ENCODE measurements at places on chromosomes 6 and 20.
A peak's percentile ranks its signal among the peaks of the same experiment; 100 is the strongest.

- peak; percentile 1 for DNase-seq
These were observed 498.9 kb downstream of the BCKDHB start for GRCh38 chr6:80605165-80605989.

- no peak for DNase-seq
These were observed 328.6 kb upstream of the JARID2 start for GRCh38 chr6:14917109-14917910.

- no peak for DNase-seq
These were observed 177.4 kb upstream of the PLN start for GRCh38 chr6:118370722-118371121.

GRCh38 chr20:24418731-24419130 is 50.7 kb upstream of the SYNDIG1 start:
- DNase-seq = no peak

GRCh38 chr20:30168025-30168799 is 1089.3 kb upstream of the DEFB115 start:
- DNase-seq = peak; percentile 34

DNA sequence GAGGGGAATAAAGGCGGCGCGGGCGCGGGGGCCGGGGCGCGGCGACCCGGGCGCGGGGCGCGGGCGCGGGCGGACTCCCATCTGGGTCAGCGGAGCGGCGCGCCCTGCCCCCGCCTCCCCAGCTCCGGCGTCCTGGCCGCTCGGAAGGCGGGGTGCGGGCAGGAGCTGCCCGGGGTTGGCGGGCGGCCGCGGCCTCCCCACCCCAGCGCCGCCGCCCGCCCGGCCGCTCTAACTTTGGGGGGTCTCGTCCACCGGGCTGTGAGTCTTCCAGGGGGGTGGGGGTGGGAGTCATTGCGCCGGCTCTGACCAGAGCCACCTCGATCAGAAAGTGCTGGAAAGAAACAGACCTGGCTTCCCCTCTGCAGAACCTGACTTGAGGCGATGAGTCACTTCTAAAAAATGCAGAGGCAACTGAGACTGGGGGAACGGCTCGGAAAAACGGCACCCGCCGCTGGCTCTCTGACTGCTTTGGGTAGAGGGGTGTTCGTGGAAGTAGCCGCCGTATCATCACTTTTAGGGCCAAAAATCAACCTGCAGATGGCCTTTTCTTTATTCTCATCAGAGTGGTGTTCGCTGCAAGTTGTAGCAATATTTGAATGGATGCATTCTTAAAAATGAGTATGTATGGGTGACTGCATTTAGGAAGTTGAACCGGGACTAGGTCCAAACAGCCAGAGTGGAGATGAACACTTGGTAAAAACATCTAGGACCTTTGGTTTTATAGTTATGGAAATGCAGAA is 667 bp downstream of the CAP2 start:
- no peak for DNase-seq

GRCh38 chr6:157021344-157021992 is 244.3 kb downstream of the ARID1B start:
- DNase-seq = peak; percentile 86
